ENCODE measurements at places on chromosomes 4 and X.
A peak's percentile ranks its signal among the peaks of the same experiment; 100 is the strongest.

- DNase-seq = no peak
Observed at GRCh38 chr4:27701606-27702005, 841.0 kb downstream of the STIM2 start.

- no peak for DNase-seq
Observed at GRCh38 chrX:132662844-132663243, 174.0 kb upstream of the MBNL3 start.

DNA sequence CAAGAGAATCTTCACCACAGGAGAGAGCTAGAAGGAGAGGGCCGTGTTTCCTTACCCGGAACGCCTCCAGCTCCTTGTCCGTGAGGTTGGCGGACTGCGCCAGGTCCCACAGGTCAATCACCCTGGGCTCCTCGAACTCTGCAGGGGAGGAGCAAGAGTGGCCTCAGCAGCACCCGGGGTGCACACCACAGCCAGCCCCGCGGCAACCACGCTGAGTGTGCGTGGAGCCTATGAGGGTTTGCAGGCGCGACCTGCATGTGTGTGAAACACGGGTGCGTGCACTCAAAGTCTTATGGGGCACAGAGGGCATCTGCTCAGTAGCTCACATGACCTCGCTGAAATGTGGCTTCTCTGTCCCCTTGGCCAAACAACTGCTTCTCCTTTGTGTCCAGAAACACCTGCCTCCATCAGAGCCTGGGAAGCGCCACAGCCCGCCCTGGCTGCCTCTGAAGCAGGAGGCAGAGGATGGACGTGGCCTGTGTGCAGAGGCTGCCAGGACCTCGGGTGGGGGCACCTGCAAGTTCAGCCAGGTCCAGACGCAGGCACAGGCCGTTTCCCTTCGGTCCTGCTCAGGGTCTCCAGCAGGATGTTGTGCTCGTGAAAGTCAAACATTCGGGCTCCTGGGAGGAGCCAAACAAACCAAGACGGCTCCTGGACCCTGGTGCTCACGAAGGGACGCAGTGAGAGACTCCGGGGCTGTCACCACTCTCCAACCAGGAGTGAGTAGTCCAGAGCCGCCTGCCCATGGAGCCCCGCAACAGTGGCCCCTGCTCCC lies 16.0 kb downstream of the LRPAP1 start:
- DNase-seq = no peak

DNA sequence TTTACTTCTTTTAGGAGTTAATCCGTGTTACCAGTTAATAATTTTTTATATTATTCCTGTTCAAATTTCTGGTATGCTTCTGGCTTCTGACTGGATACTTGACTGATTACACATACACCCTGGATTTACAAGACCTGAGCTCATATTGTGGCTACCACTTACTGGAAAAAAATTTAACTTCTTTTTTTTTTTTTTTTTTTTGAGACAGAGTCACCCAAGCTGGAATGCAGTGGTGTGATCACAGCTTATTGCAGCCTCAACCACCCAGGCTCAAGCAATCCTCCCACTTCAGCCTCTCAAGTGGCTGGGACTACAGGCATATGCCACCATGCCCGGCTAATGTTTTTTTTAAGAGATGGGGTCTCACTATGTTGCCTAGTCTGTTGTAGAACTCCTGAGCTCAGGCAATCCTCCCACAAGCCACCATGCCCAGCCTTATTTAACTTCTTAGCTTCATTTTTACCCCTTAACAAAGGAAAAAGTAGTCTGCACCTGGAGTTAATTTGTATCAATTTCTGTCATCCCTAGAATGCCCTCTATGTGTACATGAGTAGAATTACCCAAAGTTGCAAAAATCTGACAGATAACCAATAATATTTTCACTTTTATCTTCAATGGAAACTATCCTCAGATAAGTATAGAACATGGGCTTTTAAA lies 50.3 kb downstream of the TMEM165 start:
- no peak for DNase-seq

GRCh38 chrX:136728393-136728792 lies 52.3 kb downstream of the ARHGEF6 start:
- DNase-seq = no peak

- no peak for DNase-seq
Observed at GRCh38 chrX:45758319-45758718, 557.6 kb upstream of the DIPK2B start.

- peak; percentile 3 for DNase-seq
Observed at GRCh38 chr4:110124711-110125110, 73.7 kb downstream of the ELOVL6 start.

DNA sequence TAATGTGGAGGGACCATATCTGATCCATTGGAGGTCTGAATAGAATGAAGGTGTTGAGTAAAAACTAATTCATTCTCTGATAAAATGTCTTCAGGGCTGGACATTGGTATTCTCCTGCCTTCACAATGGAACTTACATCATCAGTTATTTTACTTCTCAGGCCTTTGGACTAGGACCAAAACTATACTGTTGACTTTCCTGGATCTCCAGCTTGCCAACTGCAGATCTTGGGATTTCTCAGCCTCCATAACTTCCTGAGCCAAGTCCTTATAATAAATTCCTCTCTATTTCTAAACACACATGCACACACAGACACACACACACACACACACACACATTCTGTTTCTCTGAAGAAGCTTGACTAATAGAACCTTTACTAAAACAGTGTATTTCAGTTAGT lies 1858.6 kb upstream of the ADGRL3 start:
- no peak for DNase-seq

- DNase-seq = no peak
Observed at GRCh38 chr4:76584241-76585152, 149.5 kb downstream of the SHROOM3 start.

- no peak for DNase-seq
Observed at GRCh38 chr4:8571702-8572685, 8.2 kb upstream of the GPR78 start.

- no peak for DNase-seq
Observed at GRCh38 chr4:16029886-16030285, 53.9 kb downstream of the PROM1 start.

GRCh38 chr4:39036172-39036571 lies 4.0 kb upstream of the TMEM156 start:
- no peak for DNase-seq

GRCh38 chr4:6011686-6012085 lies 6.5 kb downstream of the C4orf50 start:
- no peak for DNase-seq

DNA sequence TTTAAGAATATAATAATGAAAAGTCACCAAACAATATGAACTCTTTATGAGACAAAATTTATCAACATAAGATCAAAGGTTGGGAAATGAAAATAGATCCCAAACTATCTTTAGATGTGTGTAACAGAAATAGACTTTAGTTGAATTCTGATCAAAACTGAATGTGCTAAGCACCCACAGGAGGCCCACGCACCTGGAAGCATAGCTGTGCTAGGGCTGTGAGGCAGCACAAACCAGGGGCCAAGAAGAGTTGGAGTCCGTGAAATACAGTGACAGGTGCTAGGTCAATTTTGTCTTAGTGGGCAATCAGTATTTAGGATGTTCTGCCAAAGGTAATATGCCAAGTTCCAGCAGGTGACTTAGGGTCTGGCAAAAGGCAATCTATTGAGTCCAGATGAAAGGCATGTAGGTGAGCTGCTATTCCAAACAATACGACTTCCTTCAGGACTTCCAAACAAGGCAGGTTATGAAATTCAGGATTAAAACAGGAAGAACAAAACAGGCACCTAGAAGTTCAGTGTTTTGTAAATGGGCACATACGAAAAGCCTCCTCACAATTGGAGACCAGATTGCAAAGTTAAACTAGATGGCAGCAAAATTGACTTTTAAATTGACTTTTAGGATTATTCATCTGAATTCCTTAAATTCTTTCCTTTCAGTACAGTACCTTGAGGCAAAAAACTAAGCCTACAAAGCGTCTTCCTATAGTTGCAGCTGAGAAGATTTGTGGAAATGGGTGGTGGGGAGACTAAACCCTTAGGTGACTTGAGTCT lies 4.7 kb upstream of the PCDH18 start:
- no peak for DNase-seq

DNA sequence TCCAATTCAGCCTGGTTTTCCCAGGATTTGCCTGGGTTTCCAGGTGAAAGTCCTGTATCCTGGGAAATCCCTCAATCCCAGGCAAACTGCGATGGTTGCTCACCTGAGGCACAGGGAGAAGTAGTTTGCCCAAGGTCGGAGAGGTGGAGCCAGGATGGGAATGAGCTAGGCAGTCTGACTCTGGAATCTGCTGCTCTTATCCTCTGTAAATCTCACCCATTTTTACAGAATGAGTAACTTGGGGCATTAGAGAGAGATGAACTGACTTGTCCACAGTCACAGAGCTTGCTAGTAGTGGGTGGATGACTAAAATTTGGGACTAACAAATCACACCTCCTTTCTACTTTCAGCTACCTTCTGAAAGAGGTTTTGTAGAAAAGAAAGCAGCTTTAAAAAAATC lies 9.8 kb upstream of the ARX start:
- no peak for DNase-seq

GRCh38 chr4:58191109-58191508 lies 1080.9 kb upstream of the IGFBP7 start:
- DNase-seq = no peak

DNA sequence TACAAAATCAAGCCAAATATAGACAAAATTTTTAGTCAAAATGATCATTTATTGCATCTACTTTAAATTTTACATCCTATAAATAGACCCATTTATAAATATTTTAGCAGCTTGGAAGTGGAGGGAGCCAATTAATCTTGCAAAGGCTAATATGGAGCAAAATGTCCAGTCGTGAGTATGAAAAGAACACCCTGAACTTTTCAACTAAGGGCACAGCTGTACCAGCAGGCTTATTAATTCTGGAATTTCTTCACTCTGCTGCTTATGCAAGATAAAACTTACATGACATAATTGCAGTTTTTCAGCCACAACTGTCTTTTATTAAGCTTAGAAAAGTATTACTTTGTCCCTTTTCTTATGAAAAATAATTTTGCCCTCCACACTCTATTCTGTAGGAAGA lies 22.9 kb upstream of the USP53 start:
- DNase-seq = no peak

GRCh38 chr4:85681221-85681657 lies 206.3 kb downstream of the ARHGAP24 start:
- no peak for DNase-seq

DNA sequence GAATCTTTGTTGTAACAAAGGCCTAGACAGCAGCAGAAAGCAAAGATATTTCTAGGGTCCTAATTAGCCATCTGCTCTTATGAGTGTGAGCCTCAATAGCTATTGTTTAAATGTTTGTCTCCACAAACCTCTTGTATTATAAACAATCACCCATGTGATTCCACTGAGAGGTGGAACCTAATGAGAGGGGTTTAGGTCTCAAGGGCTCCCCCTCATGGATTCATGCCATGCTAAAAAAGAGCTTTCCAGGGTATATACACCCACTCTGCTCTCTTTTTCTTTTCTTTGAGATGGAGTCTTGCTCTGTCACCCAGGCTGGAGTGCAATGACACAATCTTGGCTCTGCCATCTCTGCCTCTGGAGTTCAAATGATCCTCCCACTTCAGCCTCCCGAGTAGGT lies 42.1 kb downstream of the TRIM61 start:
- DNase-seq = no peak

DNA sequence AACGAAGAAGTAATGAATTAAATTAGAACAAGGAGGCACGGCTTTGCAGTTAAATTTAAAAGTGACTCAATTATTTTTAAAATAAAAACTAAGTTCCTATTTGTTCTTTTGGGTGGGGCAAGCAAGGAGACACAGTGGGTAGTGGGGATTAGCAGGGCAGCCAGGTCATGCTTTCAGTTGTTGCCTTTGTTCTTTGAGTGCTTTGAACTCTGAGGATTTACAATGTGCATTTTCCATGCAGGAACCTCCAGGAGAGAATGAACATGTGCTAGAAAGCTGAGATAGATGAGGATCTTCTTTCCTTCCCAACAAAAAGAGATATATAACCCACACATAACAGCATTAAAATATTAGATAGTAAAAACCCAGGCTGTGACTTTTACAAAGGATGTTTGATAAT lies 420.4 kb upstream of the CTSO start:
- DNase-seq = no peak

DNA sequence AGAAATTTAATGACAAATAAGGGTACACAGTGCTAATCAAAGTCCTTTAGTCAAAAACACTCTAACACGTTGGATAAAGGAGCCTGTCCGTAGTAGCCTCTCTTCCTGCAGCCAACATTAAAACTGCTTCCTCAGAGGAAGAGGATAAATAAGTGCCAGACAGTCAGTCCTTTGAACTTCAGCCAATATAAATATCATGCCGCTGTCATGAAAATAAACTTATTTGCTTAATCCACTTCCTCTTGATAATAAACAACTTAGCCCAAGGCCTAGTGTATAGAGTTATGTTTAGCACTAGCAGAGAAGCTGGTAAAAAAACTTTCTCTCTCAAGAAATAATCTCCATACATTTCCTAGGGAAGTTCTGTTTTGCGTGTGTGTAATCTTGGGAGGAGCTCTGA lies 196.7 kb downstream of the HS3ST1 start:
- no peak for DNase-seq

DNA sequence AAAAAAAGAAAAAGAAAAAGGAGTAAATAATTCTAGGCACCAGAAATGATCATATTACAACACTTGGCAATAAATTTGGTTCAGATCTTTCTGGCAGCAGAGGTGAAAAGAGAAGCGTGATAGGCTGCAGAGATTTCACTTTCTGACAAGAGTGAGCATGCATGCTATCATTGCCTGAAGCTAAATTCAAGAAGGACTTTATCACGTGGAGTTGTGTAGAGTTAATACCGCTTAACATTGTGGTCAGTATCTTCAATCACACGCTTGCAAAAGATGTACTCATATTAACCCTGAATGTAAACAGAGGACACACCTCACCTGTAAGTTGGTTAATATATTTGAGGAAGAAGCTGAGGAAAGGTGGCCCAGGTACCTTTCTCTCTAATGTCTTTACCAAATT lies 31.4 kb upstream of the RBPJ start:
- DNase-seq = no peak

- no peak for DNase-seq
Observed at GRCh38 chr4:48439988-48440387, 43.2 kb upstream of the SLC10A4 start.

DNA sequence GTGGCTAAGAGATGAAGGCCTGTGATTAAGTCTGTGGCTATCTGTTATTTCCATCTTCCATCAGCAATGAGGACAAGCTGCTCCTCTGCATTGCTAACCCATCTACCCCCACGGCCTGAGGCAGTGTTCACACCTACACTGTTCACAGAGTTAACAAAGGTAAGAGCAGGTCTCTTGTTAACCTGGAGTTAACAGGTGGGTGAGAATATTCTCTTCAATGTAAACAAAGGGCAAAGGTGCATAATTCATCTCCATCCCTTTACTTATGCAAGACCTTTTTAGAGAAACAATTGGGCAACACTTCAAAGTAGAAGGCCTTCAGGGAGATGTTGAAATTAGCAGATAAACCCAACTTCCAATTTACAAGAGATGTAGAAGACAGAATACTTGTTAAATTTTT lies 2.8 kb downstream of the SLC35A2 start:
- DNase-seq = no peak

- DNase-seq = no peak
Observed at GRCh38 chr4:116949856-116950255, 135.5 kb downstream of the TRAM1L1 start.

All from GM18507 (cell line).